ENCODE measurements at places on chromosomes 2 and 18.

DNA sequence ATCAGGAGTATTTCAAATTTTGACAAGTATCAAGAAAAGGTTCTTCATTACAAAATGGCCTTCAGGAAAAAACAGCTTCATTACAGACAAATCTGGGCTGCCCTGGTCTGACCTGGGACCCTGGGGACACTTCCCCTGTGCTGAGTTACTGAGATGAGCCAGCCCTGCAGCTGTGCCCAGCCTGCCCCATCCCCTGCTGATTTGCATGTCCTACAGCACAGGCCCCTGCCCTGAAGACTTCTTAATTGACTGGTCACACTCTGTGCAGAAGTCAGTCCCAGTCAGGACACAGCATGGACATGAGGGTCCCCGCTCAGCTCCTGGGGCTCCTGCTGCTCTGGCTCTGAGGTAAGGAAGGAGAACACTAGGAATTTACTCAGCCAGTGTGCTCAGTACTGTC, 235.1 kb downstream of the ANKRD36B start:
- peak; percentile 19 for DNase-seq

- DNase-seq, result no peak
Measured at GRCh38 chr2:69099541-69099940, 86.6 kb downstream of the ANTXR1 start.

- no peak for DNase-seq
Measured at GRCh38 chr2:143632751-143633374, 503.6 kb downstream of the ARHGAP15 start.

GRCh38 chr2:177422271-177422670, 29.7 kb downstream of the AGPS start:
- DNase-seq, result no peak

- peak; percentile 88 for DNase-seq
Measured at GRCh38 chr2:55120634-55121359, 70.5 kb upstream of the RTN4 start.

DNA sequence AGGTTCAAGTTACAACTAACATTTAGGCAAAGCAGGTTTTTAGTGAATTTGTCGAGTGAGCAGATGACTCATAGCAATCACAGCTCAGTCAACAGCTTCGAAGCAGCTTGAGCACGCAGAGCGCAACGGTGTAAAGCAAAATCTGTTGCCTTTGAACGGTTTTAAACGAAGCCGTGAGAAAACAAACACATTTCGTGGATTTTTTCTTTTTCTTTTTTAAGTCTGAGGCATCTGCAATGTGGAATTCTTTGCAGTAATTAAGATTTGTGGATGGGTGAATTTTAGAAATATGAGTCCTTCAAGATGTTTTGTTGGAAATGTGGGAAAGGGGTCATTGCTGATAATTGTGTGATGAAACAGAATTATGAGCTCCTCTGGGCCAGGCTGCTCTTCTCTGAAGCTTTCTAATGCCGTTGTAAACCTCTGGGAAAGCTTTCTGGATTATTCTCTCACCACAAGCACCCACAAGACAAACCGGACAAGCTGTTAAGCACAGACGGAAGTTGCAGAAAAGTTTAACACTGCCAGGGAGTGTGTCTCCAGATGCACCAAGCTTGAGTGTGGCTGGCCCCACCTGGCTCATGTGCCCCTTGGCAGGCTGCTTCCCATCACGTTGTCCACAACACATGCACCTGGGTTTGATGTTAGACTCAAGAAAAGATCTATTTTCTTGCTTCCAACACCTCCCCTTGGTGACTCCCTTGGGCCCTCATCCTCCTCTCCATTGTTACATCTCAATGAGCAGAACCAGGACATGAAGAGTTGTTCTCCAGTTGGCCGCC, 224.7 kb downstream of the ACKR3 start:
- DNase-seq, result no peak

GRCh38 chr18:80097201-80097600, 11.9 kb upstream of the ADNP2 start:
- no peak for DNase-seq

DNA sequence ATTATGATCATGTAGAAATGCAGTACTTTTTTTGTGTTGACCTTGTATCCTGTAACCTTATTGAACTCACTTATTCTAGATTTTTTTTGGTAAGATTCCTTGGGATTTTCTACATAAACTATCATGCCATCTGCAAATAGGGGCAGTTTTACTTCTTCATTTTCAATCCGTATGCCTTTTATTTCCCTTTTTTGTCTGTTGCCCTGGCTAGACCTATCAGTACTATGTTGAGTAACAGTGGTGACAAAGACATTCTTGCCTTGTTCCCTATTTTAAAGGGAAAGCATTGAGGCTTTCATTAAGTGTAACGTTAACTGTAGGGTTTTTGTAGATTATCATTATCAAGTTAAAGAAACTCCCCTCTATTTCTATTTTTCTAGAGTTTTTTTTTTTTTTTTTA, 92.3 kb downstream of the LYPD1 start:
- no peak for DNase-seq

GRCh38 chr2:148519013-148519412, 125.5 kb upstream of the EPC2 start:
- DNase-seq, result no peak

GRCh38 chr2:162072976-162073887, 783 bp downstream of the DPP4 start:
- peak; percentile 38 for DNase-seq

DNA sequence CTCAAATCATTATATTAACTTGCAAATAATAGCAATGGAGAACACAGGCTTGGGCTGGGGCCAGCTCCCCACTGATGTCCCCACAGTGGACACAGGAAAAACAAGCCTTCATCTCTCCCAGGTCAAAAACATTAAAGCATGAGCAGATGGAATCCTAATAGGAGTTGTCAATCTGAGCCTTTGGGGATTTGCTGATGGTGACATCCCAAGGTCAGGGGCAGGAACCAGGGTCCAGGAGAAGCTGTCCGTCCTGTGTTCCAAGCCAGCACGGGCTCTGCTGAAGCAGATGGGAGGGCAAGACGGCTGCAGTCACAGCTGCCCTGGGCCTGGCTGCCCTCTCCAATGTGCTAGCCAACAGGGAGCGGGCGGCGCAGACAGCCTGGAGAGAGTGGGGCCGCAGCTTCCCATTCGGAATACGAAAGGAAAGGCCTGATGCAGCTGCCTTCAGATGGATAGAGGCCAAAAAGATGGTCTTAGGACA, 135.5 kb downstream of the NDUFA10 start:
- peak; percentile 47 for DNase-seq

DNA sequence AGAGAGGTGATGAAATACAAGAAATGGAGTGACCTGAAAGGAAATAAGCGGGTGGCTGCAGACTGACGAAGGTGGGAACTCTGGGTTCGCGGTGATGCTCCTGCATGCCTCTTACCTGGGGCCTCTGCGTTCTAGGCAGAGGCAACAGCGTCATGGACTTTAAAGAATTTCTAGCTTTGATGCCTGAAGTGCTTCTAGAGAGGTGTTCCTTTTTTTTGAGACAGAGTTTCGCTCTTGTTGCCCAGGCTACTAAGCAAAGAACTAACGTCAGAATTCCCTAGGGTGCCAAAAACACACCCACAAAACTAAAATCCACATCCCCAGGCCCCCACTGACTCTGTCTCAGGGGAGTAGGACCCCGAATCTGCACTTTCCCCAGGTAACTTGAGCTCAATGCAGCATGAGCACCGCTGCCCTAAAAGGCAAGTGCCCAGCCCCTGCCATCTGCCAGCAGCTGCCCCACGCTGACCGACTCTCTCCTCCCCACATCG, 110.5 kb upstream of the ID2 start:
- no peak for DNase-seq

- no peak for DNase-seq
Measured at GRCh38 chr2:219457784-219458369, 23.2 kb downstream of the SPEG start.

GRCh38 chr2:201008296-201008829, 44.9 kb upstream of the ORC2 start:
- no peak for DNase-seq

DNA sequence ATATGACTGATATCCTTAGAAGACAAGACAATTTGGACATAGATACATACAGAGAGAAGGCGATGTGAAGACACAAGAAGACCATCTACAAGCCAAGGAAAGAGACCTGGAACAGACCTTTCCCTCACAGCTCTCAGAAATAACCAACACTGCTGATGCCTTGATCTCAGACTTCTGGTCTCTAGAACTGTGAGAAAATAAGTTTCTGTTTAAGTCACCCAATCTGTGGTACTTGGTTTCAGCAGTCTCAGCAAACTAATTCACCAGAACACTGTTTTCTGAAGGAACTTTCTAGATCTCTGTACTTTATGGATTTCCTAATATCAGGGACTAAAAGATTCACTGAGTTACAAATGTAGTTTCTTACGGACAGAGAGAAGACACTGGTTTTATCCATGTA, 58.8 kb downstream of the NAB1 start:
- no peak for DNase-seq

DNA sequence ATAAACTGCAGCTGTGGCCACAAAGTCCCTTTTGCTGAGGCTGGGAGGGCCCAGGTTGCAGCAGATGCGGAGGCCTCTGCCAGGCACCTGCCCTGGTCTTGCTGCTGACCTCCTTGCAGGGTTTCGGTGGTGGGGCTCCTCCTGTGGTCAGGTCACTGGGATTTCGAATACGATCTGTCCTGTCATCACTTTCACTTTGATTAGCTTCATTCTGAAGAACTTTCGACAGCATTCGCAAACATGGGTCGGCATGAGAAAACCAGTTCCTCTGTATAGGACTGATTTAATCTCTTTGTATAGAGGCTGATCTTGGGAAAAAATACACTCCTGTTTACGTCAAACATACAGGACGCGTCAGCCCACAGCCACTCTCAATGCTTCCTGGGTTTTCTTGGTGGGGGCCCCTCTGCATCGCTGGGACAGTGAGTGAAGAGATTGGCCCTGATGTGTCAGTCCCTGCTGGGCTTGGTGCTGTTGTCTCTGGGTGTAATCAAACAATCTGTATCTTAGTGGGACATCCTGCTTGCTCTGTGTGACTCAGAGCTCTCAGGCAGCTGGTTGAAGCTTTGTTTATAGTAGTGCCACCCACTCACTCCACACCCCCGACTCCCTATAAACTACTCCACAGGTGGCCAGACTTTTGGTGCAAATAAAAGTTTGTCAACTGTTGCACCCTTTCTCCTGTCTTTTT, 209.4 kb upstream of the CXCR4 start:
- no peak for DNase-seq

- DNase-seq, result no peak
Measured at GRCh38 chr2:121897335-121897970, 142.0 kb downstream of the TSN start.

DNA sequence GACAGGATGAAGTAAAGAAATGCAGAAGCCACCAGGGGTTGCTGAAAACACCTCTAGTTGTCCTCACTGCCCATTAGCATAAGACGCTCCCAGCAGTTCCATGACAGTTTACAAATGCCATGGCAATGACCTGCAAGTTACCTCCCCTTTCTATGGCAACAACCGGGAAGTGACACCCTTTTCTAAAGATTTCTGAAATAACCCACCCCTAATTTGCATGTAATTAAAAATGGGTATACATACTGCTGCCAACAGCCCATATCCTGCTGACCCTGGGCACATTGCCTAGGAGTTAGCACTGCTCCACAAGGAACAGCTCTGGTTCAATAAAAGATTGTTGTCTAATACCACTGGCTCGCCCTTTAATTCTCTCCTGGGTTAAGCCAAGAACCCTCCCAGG, 178.3 kb upstream of the LRATD1 start:
- no peak for DNase-seq

DNA sequence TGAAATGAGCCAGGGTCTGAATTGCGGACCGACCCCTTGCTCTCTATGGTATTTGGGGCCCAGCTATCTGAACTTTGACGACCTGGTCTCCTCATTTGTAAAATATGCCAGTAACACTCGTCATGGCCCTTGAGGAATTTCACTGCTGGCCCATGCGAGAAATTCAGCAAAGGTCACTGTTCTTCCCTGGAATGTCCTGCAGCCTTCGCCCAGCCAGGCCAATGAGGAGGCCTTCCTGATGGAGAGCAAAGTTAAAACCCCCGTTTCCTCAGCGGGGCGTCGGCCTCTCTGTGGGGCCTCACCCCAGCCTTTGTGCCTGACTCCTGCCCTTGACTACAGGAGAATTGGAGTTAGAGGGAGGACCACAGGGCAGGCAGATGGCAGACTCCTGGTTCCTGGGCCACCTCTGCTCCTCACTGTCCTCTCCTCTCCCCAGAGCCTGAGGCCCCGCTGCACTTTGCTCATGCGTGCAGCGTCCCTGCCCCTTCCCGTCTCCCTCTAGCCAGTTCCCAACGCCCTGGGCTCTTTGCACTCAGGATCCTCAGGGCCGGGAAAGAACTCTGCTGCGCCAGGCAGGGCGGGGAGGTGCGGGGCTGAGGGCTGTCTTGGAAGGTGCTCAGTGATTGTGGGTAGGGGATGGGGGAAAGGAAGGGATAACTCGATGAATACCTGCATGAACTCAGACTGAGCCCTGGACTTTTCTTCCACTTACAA, 257.0 kb upstream of the RAB6C start:
- DNase-seq, result no peak

- no peak for DNase-seq
Measured at GRCh38 chr2:165456027-165456426, 13.5 kb upstream of the CSRNP3 start.

GRCh38 chr18:52588931-52589330, 248.9 kb downstream of the DCC start:
- no peak for DNase-seq

DNA sequence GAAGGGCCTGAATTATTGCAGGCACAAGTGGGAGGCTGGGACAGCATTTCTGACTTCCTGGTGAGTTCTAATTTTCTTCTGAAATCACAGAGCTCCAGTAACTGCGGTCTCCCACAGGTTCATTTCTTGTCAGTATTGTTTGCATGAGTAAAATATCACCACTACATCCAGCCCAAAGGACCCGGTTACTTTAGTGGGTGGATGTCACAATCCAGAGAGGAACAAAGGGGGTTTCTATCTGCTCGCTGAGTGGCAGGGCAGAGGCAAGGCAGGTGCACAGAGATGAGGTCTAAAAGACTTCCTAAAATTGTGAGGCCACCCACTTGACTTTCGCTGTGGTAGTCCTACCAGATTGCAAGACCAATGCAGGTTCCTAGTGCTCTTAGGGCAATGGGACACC, 800.4 kb upstream of the ID2 start:
- no peak for DNase-seq

DNA sequence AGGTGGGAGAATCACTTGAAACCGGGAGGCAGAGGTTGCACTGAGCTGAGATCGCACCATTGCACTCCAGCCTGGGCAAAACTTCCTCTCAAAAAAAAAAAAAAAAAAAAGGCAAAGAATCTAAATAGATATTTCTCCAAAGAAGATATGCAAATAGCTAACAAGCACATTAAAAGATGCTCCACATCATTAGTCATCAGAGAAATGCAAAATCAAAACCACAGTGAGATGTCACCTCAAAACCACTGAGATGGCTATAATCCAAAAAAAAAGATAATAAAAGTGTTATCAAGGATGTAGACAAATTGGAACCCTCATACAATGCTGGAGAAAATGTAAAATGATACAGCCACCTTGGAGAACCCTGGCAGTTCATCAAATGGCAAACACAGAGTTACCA, 8.4 kb downstream of the ST8SIA5 start:
- no peak for DNase-seq

GRCh38 chr2:165382362-165382761, 87.1 kb upstream of the CSRNP3 start:
- DNase-seq, result no peak

GRCh38 chr2:132515010-132515409, 98.4 kb downstream of the GPR39 start:
- no peak for DNase-seq

Data from femur (tissue), 1 donor.